Right lung (tissue), 10 donors: ENCODE measurements at places on chromosomes 4 and X.
A peak's percentile ranks its signal among the peaks of the same experiment; 100 is the strongest.

DNA sequence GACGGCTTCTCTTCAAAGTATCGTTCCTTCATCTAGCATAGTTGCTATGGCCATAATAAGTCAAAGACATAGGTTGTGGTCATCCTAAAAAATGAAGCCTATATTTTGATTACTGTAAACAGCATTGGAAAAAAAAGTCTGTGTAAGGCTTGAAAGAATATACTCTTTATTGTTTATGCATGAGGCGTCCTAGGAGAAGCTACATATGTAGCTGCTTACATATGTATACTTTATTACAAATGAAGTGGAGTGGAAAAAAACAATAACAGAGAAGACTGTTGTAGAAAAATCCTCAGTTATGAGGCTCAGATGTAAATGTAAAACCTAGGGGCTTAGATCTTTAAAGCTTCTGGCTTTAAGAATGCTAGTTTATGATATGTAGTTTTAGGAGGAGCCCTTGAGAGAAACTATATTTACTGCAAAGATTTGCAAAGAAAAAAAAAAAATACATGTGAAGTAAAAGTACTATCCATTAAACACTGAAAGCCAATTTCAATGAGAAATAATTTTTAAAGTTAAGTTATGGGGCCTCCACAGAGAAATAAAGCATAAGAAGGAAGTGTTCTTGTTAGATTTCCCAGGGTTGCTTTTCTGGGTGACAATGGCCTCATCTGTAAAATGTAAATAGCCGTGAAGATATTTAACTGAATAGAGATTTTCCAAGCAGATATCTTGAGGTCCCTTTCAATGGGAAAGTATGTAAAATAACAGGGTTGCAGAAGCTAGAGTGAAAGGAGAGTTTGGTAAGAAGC lies 598.2 kb downstream of the TRIML1 start:
- DNase-seq: no peak

DNA sequence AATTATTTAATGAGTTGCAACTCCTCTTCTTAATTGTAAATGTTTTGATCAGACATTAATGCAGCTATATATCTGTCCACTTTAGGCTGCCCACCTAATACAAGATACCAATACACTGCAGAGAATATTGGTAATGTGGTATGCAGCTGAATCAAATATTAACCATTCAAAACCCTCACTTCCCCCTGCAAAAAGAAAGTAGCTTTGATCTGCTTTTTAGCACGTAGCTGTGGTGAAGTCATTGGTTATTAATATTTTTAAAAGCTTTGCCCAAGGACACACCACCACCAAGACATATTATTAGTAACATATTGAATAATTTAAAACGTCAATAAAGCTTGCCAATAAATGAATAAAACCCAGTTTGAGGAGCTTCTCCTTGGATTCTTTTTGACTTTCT lies 28.6 kb upstream of the CYP2U1 start:
- DNase-seq: no peak

- DNase-seq: no peak
Observed at GRCh38 chrX:53561912-53562311, 124.6 kb downstream of the HUWE1 start.

GRCh38 chr4:63790377-63790776 lies 618.9 kb downstream of the TECRL start:
- DNase-seq: no peak

DNA sequence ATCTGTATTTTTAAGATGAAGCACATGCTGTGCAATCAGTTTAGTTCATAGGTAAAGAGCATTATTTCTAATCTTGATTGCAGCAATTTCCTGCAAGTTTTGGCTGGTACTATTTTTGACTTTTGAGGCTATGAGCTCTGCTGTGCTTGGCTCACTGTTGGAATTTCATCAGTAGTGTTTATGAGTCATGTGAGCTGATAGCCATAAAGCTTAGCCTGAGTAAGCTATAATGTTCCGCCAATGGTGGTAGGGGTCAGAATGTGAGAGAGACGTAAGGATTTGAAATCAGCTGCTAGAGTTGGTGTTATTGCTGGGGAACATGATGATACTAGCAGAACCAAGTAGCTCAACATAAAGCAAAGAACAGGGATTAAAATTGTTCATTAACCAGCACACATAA lies 590.9 kb upstream of the GNPDA2 start:
- DNase-seq: peak; percentile 31

GRCh38 chr4:25904748-25905082 lies 9.3 kb upstream of the SMIM20 start:
- DNase-seq: no peak

DNA sequence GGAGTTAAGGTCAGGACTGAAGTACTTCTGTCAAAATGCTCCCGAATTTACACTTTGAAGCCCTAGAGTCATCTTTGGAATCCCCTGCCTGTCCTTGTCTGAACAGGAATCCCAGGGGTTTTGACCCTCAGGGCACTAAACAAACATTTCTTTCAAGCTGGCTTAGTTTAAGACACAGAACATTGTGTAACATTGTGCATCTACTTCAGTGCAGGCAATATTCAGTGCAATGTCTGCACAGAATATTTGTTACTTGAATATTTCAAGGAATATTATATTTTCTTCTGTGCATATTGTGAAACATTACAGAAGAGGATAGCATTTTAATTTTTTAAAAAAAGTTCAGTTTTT lies 763.4 kb downstream of the PCDH18 start:
- no peak for DNase-seq

DNA sequence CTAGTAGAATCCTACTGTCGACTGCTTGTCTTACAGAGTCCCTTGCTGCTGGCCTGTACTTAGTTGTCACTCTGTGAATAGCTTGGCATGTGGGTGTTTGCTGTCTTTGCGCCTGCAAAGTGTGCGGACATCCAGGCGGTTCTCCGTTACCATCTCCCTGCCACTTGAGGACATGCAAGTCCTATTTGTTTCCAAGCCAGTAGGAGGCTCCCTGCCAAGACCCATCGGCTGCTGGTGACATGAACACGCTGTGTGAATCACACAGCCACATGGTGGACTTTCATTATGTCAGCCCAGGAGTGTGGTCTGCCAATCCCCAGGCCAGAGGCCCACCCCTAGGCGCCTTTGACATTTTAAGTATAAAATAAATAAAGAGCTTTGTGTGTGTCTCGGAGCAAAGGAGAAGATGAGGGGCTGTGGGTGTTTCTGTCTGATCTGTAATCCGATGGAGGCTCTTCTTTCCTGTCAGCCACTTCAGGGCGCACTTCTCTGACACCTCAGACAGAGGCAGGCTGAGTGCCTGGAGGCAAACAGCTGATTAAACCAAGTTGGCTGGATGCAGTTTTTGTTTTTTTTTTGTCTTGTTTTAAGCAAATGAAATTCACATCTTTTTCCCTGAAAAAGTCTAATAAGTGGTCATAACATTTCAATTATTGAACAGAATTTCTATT lies 51.5 kb downstream of the ALPK1 start:
- DNase-seq: peak; percentile 83

- no peak for DNase-seq
Observed at GRCh38 chr4:128350449-128351045, 62.9 kb upstream of the PGRMC2 start.

DNA sequence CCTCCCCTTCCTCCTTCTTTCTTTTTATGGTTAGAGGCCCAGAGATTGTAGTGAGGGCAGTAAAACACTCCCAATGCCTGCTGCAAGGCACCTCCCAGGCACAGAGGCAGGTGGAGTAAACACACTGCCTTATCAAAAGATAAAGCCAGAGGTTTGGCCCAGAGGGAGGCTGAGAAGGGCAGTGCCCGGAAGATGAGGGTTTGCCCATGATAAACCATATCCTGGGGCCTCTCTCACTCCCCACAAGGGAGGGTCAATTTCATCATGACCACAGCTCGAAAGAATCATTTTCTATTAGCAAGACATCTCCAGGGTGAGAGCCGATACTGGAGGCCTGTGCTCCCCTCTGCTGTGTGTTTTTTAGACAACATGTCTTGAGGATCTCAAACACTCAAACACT lies 98.5 kb upstream of the FAM9C start:
- no peak for DNase-seq

DNA sequence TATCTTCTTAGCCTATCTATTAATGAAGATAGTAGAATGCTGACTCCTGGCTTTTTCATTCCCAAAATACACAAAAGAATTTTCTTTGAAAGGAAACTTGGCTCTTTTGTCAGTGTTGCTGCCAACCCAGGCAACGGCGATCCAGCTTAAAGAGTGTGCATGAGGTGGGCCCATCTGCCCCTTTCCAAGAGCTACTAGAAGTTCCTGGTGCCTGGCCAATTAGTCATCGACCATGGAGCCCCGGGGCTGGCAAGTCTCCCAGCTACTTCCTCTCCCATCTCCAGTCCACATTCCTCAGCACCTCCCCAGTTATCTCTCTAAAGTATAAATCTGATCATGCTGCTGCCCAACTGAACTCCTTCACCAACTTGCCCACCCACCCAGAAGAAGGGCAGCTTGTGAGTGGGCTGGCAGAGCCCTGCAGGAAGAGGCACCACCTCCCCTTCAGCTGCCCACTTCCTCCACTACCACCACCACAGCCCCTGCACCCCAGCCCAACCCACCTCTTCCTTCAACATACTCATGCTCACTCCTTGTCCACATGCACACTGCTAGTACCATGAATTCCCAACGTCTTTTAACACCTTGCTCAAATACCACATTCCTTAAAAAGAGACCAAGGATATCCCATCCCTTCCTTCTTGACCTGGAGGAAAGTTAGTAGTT lies 158.2 kb upstream of the MAP3K15 start:
- DNase-seq: no peak

DNA sequence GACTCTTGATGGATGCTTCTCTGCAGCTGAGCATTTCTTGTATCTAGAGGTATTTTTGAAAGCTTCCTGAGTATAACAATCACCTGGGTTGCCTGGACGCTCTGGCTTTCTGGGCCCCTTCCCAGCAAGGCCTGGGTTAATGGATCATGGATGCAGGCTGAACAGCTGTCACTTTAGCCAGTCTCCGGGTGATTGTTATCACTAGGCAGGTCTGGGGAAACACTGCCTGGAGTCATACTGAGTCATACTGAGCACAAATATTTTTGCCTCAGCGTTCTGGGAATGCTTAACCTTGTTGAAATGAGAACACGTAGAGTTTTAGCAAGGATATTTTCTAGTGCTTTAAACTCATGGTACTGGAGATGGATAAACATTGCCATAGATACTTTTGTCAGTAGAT lies 102.6 kb downstream of the PHEX start:
- DNase-seq: no peak

DNA sequence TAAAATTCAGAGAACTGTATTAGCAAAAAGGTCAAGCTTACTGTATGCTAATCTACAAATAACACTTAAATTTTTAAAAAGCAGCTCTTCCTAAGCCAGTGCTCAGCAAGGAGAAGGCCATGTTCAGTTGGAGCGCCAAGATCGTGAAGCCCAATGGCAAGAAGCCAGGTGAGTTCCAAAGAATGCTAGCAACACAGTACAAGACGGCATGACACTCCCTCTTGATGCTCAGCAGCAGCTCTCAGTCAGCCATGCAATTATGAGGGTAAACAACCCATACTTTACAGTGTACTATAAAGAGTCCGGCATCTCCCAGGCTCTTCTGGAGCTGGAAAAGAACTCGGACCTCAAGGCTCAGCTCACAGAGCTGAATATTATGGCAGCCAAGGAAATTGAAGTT lies 34.9 kb downstream of the STX18 start:
- DNase-seq: no peak
